GM12891 (cell line): ENCODE measurements at places on chromosomes 1 and 21.

GRCh38 chr1:6178751-6179563 lies 1.2 kb downstream of the CHD5 start:
- no peak for DNase-seq

- DNase-seq = no peak
Observed at GRCh38 chr1:48099072-48099773, 102.0 kb upstream of the TRABD2B start.

DNA sequence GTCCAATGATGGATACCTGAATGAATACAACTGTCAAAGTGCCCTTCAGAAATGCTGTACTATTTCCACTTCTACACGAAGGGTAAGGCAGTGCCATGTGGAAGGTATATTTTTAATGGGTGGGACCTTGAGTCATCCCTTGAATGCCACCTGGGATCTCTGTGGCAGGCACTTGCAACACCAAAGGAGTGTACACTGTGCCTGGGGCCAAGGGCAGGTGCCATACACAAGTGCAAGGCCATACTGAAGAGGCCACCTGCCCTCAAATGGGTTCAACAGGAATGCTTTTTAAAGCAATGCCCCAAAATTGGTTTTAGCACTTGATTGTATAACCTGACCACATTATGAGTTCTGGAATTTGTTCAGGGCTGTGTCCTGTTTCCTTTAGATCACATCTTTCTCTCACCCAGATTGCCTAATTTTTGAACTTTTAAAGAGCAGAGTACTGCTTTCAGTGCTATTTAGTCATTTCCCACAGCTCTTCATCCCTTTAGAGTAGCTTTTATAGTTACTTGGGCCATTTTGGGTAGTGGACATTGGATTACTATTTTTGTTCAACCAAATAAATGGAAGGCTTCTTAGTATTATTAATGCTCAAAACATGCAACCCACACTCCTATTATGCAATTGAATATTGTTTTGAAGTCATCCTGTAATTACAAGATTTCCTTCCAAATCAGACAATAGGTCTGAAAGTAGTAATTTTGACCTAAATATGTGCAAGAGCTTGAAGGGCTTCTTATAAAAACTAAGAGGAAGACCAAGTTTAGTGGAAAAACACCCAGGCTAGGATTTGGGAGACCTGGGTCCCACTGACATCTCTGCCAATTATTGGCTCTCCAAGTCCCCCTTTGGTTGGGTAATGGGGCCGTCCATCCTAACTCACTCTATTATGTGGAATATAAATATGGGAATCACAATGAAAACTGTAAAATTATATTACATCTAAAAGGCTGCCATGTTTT lies 57.2 kb downstream of the LEPR start:
- DNase-seq = no peak

DNA sequence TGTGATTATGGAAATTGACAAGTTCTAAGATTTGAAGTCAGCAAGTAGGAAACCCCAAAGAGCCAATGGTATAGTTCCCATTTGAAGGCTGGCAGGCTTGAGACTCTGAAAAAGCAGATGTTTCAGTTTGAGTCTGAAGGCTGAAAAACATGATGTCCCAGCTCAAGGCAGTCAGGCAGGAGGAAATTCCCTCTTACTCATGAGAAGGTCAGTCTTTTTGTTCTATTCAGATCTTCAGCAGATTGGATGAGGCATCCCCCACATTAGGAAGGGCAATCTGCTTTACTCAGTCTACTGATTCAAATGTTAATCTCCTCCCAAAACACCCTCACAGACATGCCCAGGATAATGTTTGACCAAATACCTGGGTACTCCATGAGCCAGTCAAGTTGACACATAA lies 372.5 kb upstream of the ST6GALNAC5 start:
- DNase-seq = no peak

DNA sequence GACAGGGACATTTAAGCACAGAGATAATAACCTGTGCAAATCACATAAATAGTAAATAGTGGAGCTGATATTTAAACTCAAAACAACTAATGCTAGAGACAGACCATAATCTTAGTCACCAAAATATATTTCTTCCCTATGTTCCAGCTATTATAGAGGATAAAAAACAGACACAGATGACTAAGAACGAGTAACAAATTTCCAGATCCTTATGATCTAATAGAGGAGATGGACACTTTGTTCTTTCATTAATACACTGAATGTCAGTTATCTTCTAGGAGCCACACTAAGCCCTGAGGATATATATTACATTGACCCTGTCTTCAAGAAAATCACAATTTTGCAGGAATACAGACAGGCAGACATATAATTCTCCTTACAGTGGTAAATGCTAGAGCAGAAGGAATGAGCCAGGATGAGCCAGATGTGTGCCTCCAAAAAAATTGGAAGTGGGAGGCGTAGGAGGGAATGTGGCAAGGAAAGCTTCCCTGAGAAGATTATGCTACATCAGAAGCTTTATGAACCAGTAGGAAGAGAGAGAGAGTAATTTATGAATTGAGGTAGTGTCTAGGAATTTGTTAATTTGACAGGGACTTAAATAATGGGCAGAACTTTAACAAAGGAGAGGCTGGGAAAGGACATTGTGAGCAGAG lies 395.4 kb upstream of the BEND5 start:
- DNase-seq = no peak

DNA sequence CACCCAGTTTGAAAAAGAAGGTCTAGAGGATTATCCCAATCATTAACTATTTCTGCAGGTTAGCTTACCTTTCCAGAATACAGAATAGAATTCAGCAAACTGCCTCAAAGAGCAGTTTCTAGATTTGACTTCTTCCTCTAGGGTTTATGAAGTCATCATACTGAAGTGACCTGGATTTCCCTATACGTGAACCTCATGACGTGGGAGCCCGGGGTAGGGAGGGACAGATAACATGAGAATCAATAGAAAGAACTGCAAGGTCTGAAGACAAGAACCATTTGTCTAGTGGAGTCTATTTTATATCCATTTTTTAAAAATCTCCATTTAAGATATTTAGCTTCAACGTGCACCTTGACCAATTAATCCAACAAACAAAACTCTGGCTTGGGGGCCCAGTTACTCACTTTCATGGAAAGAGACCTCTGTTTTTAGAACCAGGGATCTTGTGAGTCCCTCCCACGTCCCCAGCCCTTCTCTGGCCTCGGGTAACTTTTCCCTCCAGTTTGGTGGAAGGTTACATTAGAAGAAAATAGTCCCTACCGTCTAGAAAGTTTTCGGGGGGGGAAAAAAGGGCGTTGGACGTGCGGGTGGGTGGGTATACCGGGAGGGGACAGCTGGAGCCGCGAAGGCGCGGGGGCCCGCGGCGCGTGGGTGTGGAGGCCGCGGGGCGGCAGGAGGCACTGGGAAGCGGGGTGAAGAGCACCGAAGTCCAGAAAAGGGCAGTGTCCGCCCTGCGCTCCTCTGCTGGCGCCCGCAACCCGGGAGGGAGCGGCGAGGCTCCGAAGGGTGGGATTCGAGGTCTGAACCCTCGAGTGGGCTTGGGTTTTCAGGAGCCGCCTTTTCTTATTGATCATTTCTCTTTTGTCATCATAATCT lies 13.8 kb upstream of the POGZ start:
- DNase-seq = no peak

DNA sequence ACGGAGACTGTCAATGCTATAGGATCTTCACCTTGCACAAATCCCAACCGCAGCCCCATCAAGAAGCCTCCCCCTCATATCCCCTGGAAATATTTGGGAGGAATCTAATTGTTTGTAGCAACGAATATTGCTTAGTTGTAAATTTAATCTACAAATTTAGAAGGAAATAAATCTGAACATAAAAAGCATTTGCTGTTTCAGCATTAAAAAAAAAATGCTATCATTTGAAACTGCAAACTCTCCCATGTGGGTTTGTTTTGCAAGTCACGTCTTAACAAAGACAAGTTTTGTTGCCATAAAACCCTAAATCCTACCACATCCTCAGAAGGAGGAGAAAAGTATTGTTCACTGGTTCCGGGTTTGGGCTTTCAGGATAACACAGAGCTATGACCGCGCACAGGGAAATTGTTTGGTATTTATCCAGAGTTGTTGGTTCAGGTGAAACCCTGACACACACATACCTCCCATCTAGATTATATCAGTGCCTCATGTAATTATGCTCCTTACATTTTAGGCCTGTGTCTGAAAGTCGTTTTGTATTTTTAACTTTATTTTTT lies 279.6 kb downstream of the TM2D1 start:
- no peak for DNase-seq

DNA sequence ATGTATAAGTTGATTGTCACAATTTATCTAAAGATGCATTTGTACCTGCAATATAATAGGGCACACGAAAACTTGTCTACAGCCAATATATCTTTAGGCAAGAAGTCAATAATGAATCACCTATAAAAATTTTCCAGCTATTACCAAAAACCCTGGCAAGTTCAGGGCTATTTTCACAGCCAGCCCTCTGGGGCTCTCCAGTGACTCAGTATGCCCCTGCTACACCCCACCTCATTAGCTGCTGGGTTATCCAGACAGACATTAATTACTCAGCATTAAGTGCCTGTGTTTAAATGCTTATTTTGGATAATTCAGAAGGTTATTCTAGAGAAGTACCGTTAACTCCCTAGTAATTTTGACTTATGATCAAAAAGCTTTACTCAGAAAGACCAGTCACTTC lies 220.2 kb downstream of the TBX15 start:
- DNase-seq = no peak

DNA sequence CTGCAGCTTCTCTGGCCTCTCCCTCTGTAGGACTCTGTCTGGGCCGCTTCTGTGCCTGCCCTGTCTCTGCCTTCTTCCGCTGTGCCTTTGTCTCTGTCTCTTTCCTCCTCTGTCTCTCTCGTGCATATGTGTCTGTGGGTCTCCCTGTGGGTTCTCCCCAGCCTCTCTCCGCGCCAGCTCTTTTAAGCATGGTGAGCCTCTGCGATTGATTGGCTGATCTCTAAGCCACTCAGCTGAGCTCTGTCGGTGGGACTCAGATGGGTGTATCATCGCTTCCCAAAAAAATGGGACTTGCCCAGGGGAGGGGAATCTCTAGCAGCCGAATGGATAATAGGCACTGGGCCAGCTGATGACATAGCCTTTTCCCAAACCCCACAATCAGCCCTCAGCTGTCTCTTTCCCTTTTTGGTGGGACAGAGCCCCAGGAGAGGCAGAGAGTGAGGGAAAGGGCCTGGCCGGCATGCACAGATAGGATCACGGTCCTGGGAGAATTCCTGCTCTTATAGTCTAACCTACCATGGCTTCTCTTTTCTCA lies at the start of gene ADAMTS4:
Gene ADAMTS4, minus strand, starts transcription at position 158 of the 535 bp plus-strand sequence. CDS start 427 bp downstream, outside the sequence.
- no peak for DNase-seq

DNA sequence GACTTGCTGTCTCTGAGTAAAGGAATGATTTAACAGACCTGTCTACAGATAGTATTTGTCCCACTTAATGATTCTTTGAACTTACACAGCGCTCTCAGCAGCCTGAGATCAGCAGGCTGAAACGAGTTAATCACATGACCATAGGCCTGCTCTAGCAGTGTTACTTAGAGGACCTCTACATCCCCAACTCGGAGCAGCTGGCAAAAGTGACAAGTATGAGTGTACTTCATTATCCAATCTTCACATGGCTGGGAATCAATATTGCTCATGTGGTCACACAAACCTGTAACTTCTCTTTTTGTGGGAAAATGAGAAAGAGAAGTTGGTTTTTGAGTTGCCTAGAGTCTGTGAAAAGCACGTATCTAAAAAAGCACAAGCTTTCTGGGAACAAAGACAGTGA lies 11.4 kb upstream of the ATP13A2 start:
- DNase-seq = no peak

- DNase-seq = no peak
Observed at GRCh38 chr1:56060906-56061305, 518.5 kb downstream of the PLPP3 start.

- no peak for DNase-seq
Observed at GRCh38 chr1:237804516-237804915, 86.2 kb downstream of the ZP4 start.

DNA sequence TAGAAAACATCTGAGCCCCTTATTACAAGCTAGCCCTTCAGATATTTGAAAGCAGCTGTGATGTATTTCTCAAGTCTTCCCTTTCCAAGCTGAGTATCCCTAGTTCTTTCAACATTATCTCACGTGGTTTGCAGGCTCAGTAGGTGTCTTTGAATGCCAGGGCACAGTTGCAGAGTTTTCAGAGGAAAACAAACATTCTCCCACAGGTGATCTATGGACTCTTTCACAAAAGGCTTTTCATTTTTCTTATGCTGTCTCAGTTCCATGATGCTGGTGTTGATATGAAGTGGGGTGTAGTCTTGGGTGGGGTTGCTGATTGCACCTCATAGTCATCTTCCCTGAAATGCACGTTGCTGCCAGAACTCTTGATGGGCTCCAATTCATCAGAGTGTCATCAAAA lies 17.3 kb downstream of the CACNA1E start:
- DNase-seq = no peak

- DNase-seq = no peak
Observed at GRCh38 chr1:24888971-24889676, 41.0 kb downstream of the RUNX3 start.

- DNase-seq = no peak
Observed at GRCh38 chr1:116166655-116167054, 55.5 kb downstream of the MAB21L3 start.

- no peak for DNase-seq
Observed at GRCh38 chr1:243758647-243759046, 91.4 kb downstream of the AKT3 start.

DNA sequence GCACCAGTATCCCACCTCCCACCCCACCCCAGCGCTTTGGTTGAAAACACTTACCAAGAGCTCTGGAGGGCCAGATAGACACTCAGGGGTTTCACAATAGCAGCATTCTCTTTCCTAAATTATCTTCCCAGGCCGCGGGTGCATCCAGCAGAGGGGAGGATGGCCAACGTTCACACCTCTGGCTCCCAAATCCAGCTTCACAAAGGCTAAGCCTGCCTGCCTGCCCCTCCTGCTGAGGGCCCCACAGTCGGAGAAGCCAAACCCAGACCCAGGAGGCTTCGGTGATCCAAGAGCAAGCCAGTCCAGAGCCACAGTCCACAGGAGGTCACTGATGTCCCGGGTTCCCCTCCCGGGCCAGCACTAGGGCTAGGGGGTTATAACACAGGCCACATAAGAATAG lies 231.9 kb downstream of the TRABD2B start:
- DNase-seq = no peak

DNA sequence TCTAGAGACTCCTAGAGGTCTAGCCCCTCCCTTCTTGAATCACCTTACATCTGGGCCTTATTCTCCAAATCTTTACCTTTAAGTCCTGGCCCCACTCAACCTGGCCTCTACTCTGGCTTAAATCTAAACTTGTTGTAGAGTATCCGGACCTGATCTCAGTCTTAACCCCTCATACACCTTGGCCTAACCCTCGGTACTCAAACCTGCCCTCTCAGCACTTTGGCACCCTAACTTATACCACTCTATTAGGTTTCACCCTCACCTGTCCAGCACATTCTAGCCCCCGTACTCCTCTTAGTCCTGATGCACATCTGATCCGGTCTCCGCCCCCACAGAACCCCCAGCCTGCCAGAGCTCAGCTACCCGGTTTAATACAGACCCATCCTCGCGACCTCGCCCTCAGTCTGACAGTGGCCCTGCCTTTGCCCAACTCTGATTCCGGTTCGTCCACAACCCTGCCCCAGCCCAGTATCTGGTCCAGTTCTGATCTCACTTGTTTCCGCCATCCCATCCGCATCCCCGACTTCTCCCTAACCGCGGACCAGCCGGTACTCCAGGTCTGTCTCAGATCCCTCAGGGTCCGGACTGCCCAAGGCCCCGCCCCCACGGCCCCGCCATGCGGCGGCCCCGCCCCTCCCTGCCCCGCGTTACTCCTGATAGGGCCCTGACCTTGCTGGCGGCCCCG lies 1.5 kb downstream of the TRIM62 start:
- no peak for DNase-seq
